ENCODE measurements at places on chromosomes 13 and 19.

- DNase-seq: no peak
Measured at GRCh38 chr13:98004107-98004506, 50.6 kb downstream of the IPO5 start.

DNA sequence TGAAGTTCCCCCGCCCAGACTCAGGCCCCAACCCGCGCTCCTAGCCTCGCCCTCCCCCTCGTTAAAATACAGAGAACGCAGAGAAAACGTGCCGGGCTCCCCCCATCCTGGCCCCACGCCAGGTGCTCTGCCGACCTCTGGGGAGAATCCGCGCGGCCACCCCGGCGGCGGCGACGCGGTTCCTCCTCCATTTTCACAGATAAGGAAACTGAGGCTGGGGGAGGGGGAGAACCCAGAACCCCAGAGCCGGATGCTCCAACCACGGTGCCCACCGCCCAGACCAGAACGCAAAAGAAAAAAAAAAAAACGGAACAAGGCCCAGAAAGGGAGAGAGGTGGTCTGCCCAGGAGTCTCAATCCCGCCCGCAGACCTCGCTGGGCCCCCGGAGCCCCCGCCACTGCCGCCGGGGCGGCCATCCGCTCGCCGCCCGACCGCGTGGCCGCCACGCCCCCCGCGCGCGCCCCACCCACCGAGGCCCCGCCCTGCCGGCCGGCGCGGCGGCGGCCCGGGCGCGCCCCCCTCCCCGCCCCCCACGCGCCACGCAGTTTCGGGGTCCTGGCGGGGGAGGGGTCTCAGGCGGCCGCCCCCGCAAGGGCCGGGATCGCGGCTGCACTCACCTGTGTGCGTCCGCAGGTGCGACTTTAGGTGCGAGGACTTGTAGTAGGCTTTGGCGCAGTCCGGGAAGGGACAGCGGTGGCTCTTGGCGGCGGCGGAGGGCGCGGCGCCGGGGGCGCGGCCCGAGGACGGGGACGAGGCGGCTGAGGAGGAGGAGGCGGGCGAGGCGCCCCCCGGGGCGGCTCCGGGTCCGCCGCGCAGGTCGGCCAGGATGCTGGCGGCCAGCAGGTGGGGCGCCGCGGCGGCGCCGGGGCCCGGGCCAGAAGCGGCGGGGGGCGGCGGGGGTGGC, 703 bp downstream of the KLF16 start:
- no peak for DNase-seq

DNA sequence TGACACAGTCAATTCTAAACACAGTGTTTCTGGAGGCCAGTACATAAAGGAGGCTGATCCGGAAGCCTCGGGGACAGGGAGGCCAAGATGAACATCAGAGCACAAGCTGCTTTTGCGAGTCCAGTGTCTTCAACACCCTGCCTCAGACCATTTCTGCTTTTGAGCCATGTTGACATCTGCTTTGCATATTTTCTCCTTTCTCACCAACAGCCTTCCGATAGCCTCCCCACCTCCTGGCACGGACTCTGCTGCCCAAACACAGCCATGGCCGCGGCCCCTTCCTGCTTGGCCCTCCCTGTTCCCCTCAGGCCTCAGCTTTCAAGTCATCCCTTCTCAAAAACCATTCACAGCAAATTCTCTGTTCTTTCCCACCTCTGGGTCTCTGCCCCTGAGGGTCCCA, 3.6 kb downstream of the LRRC25 start:
- DNase-seq: no peak

- no peak for DNase-seq
Measured at GRCh38 chr13:19927117-19927748, 31.3 kb upstream of the ZMYM2 start.

DNA sequence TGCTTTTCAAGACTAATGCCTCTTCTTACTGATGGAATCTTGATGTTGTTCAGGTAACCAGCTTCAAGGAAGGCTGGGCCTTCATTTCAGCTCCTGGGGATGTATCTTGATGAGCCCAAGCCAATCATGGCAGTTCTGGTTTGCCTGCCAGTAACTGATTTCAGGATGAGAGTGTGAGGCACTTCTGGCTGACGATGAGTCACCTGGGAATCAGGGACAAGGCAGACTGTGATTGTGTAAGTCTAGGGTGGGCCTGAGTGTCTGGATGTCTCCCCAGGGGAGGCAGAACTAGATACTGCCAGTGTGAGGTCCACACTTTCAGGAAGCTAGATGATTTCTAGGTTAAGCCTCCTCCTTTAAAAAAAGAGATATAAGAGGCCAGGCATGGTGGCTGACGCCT, 77.3 kb upstream of the KL start:
- DNase-seq: no peak

GRCh38 chr13:111216166-111216960, 101.3 kb downstream of the ARHGEF7 start:
- no peak for DNase-seq

DNA sequence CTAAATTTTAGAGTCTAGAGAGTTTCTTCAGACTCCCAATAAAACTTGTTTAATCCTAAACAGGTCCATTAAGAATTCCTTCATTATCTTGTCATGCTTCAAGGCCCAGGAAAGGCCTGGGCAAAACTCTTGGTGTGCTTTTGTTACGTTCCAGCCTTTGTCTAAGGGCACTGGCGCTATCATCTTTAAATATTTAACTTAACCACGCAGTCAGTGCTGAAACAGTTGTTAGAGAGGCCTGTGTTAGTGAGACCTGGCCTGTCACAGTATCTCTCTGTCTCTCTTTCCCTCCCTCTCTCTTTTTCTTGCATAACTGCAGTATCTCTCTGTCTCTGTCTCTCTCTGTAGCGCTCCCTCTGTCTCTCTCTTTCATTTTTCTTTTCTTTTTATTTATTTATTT, 8.2 kb upstream of the OR1M1 start:
- DNase-seq: no peak

DNA sequence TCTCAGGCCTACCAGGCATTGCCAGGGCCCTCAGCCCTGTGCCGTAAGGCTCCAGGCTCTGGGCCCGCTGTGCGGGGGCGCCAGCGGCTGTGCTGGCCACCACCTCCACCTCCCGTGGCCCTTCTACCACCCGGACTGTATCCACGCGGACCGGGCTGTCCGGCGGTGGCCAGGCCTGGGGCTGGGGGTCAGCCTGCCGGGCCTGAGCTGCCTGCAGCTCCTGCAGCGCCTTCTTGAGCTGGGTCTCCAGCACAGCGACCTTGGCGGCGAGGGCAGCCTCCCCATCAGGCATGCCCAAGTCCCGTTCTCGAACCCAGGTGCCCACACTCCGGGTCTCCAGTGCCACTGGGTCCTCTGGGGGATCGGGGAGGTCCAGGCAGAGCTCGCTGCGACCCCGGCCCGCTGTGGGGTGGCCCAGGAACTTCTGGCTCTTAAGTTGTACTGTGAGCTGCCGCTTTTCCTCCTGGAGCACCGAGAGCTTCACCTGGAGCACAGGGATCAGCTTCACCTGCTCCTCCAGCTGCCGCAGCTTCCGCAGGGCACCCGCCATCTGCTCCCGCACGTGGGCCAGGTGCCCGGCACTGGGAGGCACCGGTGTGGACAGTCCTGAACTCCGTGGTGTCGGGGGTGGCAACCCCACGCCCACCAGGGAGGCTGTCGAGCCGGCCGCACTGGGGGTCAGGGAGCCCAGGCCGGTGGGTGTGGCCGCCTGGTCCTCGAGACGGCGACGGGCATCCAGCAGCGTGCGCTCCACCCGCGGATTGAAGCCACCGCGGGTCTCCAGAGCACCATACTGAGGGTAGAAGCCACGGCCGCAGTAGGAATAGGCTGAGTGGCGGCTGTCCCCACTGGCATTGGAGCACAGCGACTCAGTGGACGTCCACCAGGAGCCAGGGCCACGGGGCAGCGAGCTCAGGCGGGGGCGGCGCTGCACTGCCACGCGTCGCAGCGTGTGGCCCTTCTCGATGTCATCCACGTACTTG, 4.1 kb downstream of the KANK2 start:
- DNase-seq: no peak

DNA sequence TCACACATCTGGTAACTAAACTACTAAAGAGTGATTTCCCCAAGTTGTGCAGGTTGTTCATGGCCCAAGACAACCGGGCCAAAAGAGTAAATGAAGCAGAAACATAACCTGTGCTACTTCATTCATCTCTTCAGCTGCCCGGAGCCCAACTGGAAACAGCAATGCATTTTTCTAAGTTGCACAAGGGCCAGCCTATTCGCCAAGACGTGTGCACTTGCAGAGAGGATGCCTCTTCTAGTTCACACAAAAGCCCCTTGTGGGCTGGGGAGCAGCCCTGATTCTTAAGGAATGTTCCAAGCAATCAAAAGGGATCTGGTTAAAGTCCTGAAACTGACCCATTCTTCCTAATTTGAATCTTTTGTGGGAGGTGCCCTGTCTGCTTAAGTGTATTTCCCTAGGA, 275.8 kb downstream of the SHISA2 start:
- DNase-seq: no peak

DNA sequence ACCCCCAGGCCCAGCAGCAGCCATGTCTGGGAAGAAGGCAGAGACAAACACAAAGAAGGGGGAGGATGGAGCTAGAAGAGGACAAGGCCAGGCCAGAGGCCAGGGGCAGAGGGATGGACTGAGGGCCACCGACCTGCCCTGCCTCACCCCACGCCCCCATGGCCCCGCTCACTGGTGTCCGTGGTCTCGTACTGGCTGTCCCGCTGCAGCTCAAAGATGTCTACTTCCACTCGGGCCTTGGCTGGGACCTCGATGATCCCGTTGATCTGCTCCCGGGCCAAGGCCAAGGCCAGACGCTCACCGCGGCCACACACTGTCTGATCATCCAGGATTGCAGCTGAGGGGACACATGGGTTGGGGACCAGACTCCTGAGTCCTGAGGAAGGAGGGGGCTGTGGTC, 5.0 kb downstream of the GRIK5 start:
- DNase-seq: no peak

GRCh38 chr19:51824281-51825005, 29.5 kb downstream of the FPR3 start:
- no peak for DNase-seq

DNA sequence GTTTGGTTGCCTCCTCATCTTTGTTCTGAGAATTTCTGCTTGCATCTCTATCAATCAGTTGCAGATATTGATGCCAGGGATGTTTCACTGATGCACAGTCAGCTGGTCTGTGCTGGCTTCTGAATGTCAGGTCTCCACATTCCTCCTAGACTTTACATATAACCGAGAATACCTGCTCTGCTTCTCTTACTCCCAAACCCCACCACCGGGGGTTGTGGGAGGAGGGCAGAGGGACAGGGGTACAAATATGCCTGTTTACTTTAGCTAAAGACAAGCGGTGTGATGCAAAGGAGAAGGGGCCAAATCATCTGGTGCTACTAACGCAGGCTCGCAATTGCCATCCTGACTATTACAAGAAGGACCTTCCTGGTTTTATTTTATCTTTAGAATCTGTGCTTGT, 17.4 kb upstream of the KLHL1 start:
- DNase-seq: no peak

DNA sequence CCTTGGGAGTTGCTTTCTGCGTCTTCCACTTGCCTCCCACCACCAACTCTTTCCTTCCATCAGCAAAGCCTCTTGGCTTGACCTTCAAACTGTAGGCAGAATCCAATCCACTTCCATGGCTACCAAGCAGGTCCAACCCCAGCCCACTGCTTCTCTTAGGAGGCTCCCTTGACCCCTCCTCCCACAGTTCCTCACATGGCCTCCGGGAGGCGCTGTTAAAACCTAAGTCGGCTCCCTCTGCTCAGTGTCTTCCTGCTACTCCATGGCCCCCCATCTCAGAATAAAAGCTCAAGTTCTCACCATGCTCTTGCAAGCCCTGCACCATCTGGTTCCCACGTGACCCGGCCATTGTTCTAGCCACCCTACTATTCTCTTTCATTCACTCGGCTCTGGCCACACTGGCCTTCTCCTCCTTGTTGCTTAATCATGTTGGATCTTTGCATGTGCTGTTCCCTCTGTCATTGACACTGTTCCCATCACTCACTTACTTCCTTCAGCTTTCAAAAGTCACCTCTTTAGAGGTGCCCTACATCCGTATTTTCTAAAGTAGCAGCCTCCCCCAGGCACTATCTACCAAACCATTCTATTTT, 7.5 kb downstream of the IZUMO2 start:
- no peak for DNase-seq

DNA sequence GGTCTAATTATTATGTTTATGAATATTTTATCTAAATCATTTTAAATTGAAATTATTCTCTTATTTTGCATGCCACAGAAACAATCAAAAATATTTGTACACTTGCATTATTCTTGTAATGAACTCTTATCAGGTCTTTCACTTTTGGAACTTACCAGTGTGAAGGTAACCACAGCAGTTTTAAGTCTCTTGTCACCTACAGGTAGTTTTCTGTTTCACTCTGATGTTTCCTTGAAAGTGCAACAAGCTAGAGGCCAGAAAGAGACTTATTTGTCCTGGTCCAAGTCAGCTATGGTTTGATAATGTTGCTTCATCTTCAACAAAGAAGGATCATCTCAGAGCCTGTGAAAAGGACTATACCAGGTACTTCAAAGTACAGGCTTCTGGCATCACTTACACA, 133.4 kb upstream of the NBEA start:
- no peak for DNase-seq

DNA sequence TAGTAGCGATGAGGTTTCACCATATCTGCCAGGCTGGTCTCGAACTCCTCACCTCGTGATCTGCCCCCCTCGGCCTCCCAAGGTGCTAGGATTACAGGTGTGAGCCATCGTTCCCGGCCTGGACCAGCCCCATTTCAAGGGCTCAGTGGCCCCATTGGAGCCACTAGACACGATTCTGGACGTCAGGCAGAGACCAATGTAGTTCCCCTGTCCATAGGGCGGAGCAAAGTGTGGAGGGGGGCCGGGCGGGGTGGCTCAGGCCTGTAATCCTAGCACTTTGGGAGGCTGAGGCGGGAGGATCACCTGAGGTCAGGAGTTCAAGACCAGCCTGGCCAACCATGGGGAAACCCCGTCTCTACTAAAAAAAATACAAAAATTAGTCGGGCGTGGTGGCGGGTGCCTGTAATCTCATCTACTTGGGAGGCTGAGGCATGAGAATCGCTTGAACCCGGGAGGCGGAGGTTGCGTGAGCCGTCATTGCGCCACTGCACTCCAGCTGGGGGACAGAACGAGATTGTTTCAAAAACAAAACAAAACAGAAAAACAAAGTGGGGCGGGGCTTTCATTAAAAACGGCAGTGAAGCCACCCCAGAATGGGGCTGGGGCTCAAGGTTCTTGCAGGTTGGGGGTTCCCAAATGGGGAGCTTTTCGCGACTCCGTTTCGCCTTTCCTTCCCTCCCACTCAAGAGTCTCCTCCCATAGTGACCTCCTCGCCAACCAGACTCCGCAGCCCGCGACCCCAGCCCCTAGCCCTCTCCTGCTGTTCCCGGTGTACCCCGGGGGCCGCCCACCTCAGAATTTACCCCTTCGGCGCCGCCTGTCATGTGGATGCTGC, 758 bp upstream of the TECR start:
- no peak for DNase-seq

DNA sequence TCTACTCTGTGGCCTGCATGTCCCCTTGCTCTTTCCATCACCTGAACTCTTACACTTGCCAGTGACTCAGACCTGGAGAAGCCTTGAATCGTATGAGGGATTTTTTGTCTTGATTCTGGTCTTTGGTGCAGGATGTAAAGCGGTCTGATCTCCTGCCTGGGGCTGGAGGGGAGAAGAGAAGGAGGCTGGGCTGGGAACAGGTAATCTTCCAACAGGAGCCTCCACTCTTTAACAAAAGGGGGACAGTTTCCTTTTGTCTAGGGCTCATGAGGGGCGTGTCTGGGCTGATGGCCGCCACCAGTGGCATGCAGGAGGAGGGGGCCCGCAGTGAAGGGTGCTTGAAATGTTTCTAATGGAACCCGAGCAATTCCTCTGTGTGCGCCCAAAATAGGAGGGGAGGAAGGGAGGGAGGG, 24.7 kb downstream of the NFIX start:
- DNase-seq: no peak

Data from activated CD4-positive, alpha-beta T cell treated with anti-CD3 and anti-CD28 coated beads, Interleukin-2, amount 50 U/mL, for 16 hours (primary cell).